ENCODE measurements at places on chromosomes 7 and 10. TPM values are rescaled to one million over a fixed set of nuclear protein-coding genes. Genes with fewer than 3 reads are reported as not detected.

Gene ACTR3C
- not detected for total RNA-seq

- DNase-seq = no peak
These were observed 307.0 kb downstream of the PTPRN2 start for GRCh38 chr7:158280448-158281144.

- DNase-seq = no peak
These were observed 202.6 kb upstream of the NRP1 start for GRCh38 chr10:33537066-33537465.

- no peak for DNase-seq
These were observed 14.7 kb downstream of the NODAL start for GRCh38 chr10:70426823-70427222.

- DNase-seq = no peak
These were observed 2.6 kb downstream of the GJD4 start for GRCh38 chr10:35607475-35608327.

DNA sequence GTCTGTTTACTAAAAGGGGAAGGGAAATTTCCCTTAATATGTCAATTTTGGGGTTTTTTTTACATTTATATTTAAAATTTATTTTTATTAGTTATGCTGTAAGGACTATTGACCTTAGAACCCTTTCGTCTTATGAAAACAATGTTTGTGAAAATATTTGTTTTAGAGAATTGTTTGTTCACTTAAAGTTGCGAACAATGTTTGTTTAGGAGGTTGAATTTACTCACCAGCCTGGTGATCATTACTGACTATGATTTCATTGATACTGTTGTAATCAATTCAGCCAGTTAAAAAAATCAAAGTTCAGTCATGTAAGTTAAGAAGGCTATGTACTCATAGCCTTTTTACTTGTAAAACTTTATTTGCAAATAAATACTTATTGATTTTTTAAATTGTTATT lies 27.4 kb upstream of the TSPAN13 start:
- no peak for DNase-seq

Gene HOXA3
- 2.7 TPM for total RNA-seq

- DNase-seq = no peak
These were observed at the start of the genes ATP6V0A4 and TMEM213 for GRCh38 chr7:138797715-138798320. TSS of gene ATP6V0A4 (minus strand) at chr7:138798196. CDS start at chr7:138771247, 26,949 bp downstream. TSS of gene TMEM213 (plus strand) at chr7:138797994. CDS start at chr7:138798105, 111 bp downstream.

DNA sequence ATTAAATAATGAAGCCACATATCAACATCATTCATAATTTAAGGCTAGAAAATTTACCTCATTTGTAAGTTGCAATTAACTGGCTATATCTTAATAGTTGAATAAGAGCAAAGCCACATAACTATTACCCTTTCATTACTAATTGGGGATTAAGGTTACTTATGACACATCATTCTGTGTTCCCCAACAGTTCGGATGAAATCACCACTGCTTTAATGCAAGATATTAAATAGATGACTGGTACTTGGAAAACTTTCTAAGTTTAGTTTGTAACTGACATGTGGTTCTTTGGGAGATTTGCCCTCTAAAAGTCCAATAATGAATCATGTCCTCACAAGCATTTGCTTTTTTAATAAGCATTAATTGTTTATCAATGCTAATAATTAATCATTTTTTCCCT lies 109.1 kb downstream of the MTERF1 start:
- no peak for DNase-seq

DNA sequence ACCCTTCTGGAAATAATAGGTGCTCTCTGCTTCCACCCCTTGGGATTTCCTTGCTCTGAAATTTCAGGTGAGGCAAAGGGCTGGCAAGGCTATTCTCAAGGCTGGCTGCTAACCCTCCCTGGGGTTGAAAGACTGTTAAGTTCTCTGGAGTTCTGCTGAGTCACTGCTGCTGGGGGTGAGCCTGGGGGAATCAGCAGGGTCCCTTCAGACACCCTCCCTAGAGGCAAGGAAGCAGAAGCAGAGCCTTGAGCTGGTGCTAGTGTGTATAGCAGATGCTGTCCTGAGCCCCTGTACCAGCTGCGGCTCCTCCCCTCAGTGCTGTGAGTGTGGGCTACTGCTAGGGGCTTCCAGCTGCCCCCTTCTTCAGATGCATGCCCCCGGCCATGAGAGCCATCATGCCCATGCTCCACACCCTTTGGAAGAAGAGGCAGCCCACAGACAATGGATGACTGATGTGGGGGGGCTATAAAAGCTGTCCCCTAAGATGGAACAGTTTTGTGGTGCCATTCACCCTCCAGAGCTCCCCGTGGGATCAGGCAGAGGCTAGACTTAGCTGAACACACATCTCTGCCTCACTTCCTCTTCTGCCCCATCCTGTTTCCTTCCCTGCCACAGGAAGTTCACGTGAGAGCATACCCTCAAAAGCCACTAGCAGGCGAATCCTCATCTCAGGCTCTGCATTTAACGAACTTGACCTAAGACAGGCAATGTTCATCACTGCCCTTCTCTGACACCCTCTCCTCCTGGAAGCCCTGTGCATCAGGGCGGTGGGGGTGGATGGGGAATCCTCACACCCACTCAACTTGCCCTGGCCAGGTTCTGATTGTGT lies 91.8 kb downstream of the SH3PXD2A start:
- DNase-seq = peak; percentile 85

Gene UCMA
- not detected for total RNA-seq

GRCh38 chr10:64036321-64036930 lies 515.2 kb downstream of the REEP3 start:
- no peak for DNase-seq

DNA sequence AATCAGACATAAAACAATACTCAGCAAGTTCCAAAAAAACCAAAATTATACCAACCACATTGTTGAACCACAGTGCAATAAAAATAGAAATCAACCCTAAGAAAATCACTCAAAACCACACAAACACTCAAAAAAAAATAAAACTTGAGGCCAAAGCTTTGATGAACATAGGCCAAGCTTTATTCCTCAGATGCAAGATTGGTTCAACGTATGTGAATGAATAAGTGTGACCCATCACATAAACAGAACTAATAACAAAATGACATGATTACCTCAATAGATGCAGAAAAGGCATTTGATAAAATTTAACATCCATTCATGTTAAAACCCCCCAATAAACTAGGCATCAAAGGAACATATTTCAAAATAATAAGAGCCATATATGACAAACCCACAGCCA lies 506.1 kb upstream of the FZD8 start:
- DNase-seq = no peak

Gene SAP25
- 14.0 TPM for total RNA-seq

- no peak for DNase-seq
These were observed 422.0 kb downstream of the CDC14C start for GRCh38 chr7:49346195-49346899.

DNA sequence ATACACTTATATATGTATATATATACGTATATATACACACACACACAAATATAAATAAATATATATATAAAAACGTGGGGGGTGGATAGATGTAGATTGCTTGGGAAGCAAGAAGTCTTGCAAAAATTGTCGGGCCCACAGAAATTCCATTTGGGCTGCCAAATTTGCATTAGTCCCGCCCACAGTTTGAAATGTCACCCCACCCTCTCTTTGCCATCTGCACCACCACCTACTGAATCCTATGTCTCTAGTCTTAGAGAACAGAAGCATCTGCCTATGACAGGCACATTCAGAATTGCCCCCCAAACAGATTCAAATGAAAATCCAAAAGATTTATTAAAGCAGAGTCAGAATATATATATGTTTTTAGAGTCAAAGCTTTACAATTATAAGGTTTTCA lies 25.6 kb upstream of the CACNA2D1 start:
- DNase-seq = no peak

- no peak for DNase-seq
These were observed 37.1 kb upstream of the DKK1 start for GRCh38 chr10:52276986-52277385.

GRCh38 chr7:1235501-1236131 lies 2.9 kb downstream of the UNCX start:
- DNase-seq = no peak

Gene LLCFC1
- not detected for total RNA-seq

Gene FAM25A
- not detected for total RNA-seq

- no peak for DNase-seq
These were observed 84.2 kb upstream of the AGBL3 start for GRCh38 chr7:134902058-134902457.

DNA sequence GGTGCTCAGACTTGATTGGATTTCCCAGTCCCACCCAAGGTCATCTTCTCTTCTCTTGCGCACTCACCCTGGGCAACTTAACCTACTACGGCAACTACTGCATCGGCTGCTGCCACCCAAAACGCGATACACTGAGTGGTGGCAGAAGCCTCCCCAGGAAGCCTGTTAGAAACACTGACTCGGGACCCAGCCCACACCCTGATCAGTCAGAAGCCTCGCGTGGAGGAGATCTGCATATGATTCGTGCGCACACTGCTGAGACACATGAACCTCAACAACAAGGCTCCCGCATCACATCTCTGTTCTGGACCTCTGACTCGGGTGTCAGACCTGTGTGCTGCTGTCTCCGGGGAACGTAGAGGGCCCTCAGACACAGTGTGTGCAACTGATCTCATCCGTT lies 419.5 kb downstream of the PAXIP1 start:
- no peak for DNase-seq

Gene OR2A5
- not detected for total RNA-seq

Gene HEPACAM2
- total RNA-seq = not detected

- peak; percentile 30 for DNase-seq
These were observed 76.2 kb upstream of the CCDC71L start for GRCh38 chr7:106737202-106737562.

Data from OCI-LY7 (cell line).